Stimulated activated effector memory CD8-positive, alpha-beta T cell treated with anti-CD3 and anti-CD28 coated beads, Interleukin-12 subunit alpha, Interleukin-12 subunit beta, amount 100 ng/mL, for 72 hours (primary cell): ENCODE measurements at places on chromosomes 2 and 18.

DNA sequence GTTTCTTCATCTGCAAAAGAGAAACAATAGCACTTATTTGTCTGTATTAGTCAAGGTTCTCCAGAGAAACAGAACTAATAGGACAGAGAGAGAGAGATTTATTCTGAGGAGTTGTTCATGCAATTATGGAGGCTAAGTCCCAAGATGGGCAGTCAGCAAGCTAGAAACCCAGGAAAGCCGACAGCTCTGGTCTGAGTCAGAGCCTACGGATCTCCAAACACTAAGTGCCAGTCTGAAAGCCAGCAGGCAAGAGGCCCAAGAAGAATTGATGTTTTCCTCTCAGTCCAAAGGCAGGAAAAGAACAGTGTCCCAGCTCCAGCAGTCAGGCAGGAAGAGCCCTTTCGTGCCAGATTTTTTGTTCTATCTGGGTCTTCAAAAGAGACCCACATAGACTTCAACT lies 36.5 kb upstream of the SLC66A3 start:
- no peak for DNase-seq

- DNase-seq: no peak
Measured at GRCh38 chr2:88003074-88003755, 13.1 kb downstream of the RNU2-63P start.

DNA sequence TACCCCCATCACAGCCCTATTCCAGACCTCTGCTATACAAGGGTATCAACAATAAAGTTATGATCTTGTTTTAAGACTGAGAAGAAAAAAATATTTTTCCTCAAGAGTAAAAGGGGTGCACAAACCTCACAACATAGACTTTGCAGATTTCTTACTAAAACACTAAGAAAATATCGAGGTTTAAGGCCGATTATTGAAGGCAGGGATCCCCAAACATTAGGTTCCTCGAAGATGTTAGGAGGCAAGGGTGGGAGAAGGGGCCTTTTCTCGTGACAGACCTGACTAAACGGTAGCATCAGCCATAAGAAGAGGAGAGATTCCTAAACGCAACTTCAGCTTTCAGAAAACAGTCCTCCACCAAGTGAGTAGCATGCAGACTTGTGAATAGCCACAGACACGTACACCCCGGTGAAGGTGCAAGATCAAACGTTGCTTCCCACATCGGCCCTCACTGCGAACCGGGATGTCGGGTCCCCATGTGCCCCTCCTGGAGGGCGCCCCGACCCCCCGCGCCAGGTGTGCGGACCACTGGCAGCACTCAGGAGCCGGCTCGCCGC lies 678 bp downstream of the PIAS2 start:
- peak; percentile 71 for DNase-seq

DNA sequence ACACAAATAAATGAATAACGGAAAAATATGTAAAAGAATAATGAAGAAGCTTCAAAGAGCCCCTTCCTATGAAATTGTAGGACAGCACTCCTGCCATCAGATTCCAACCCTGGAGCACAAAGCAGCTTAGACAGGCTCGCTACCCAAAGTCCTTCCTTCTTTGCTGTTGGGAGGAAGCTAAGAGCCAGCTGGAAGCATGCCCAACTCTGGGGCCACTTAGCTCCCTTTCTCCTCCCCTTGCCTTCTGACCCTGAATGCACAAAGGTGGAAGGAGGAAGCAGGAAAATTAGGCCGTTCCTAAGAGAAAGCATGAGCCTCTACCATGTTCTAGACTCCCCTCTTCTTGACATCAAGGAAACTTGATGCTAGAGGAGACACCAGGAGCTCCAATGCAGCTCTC lies 700.8 kb downstream of the RNF144A start:
- no peak for DNase-seq

DNA sequence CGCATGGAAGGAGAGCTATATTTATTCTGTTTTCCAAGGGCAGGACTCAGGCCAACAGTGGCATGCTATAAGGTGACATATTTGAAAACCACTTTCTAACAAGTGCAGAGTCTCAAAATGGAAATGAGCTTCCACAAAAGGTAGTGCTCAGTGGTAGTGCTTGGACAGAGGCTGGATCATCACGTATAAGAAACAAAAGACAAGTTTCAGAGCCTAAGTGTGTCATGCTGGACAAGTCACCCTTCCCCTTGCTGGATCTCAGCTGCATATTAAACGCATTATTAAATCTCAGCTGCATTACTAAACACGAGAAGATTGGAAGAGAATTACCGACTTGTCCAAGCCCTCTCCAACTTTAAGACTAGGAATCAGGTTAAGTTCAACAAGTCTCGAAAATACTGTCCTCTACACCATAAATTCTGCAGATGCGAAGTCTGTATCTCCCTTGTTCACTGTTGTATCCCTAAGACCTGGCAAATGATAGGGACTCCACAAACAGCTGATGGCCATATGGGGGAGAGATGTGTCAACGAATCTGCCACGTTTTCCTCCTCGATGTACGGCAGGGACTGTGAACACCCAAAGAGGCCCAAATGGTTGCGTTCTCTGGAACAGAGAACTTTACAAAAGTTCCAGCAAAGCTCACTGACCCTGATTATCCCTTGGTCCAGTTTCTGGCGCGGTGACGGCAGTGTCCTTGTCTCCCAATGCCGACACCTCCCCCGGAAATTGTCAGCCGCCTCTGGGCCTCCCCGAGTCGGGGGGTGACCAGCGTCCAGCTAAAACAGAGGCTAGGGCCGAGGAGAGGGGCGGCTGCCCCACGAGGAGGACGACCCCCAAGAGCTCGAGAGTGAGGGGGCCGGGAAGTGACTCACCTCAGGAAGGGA lies 611 bp downstream of the NOL10 start:
- DNase-seq: no peak
